ENCODE measurements at places on chromosomes 11 and 22.
A peak's percentile ranks its signal among the peaks of the same experiment; 100 is the strongest.

DNA sequence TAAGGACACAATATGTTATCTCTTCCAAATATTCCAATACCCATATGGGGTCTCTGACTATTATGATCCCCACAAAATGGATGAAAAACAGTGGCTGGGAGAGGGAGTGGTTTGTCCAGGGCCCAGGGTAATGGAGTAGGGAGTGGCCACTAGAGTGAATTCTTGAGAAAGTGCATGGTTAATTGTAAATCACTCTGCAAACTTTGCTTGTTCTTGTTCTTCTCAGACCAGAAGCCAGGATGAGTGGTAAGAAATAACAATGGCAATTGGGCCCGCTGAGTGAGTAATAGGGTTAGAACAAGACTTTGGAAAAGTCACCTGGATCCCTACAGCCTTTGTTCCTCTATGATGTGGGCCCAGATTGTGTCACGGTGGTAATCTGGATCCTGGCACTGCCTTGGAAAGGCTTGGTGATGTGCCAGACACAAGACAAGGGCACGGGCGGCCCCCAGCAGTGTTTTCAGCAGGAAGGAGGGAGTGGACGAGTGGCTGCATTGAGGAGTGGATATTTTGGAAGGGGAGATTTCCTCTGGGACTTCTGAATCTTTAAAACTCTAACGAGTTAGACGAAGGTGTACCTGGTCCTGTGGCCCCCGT lies 18.2 kb upstream of the KIRREL3 start:
- DNase-seq = no peak
- no peak overlapping the region for H3K4me3 ChIP-seq
- no peak overlapping the region for H3K27ac ChIP-seq
- no peaks in the 10 kb centered on the region for H3K36me3 ChIP-seq

- H3K27ac ChIP-seq = no peak overlapping the region
- no peak overlapping the region for H3K4me3 ChIP-seq
- no peaks in the 10 kb centered on the region for H3K27me3 ChIP-seq
- no peaks in the 10 kb centered on the region for H3K36me3 ChIP-seq
- no peaks in the 10 kb centered on the region for H3K4me1 ChIP-seq
- DNase-seq = no peak
Measured at GRCh38 chr11:112235750-112236390, 9.6 kb downstream of the PTS start.

- H3K27me3 ChIP-seq = no peaks in the 10 kb centered on the region
- H3K36me3 ChIP-seq = peaks cover 10% of the 10 kb centered on the region
- H3K27ac ChIP-seq = peak overlapping the region; percentile 12
- no peak for DNase-seq
- no peak overlapping the region for H3K4me3 ChIP-seq
Measured at GRCh38 chr11:76120513-76121101, 85.7 kb downstream of the WNT11 start.

DNA sequence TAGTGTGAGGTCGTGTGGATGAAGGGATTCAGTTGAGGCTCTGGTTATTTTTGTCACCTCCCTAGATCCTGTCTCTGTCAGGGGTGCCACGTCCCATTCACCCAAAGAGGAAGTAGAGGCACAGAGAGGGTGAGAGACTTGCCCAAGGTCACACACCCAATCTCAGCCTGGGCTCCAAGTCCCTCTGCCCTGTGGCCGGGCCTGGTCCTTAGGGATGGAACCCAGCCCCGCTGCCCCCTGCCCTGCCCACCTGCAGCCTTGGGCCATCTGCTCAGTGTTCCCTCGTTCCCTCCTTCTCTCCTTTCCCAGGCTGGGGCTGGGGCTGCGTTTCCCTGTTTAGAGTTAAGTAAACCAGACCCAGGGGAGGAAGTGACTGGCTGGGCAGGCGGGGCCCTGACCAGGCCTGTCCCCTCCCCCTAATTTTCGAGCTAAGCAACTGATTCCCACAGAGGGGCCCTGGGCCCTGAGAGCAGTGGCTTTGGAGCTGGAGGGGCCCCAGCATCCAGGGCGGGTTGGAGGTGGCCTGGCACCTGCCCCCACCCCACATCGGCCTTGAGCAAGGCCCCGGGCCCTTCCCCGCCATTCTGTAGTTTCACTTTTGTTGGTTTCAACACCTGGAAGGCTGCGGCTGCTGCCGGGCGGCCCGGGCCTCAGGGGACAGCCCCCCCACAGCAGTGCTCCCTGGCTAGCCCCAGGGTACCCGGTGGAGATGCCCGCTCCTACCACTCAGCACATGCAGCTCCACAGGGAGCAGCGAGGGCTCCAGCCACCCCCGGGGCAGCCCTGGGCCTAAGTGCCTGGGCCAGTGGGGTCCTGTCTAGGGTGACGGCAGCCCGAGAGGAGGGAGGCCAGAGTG lies 1.5 kb downstream of the TCIRG1 start:
- DNase-seq = peak; percentile 44
- no peaks in the 10 kb centered on the region for H3K4me1 ChIP-seq
- peak overlapping the region; percentile 94 for H3K27ac ChIP-seq
- H3K36me3 ChIP-seq = no peaks in the 10 kb centered on the region
- no peaks in the 10 kb centered on the region for H3K27me3 ChIP-seq
- H3K4me3 ChIP-seq = peak overlapping the region; percentile 57

- DNase-seq = no peak
- no peak overlapping the region for H3K27ac ChIP-seq
- no peaks in the 10 kb centered on the region for H3K27me3 ChIP-seq
- H3K4me3 ChIP-seq = no peak overlapping the region
- H3K4me1 ChIP-seq = no peaks in the 10 kb centered on the region
- no peaks in the 10 kb centered on the region for H3K36me3 ChIP-seq
Measured at GRCh38 chr11:57150454-57150917, 31.3 kb upstream of the LRRC55 start.
